ENCODE measurements at places on chromosomes 2 and 18.

- DNase-seq, result no peak
Measured at GRCh38 chr2:221050020-221050795, 521.9 kb downstream of the EPHA4 start.

- no peak for DNase-seq
Measured at GRCh38 chr2:61016392-61017002, 1.0 kb upstream of the PEX13 start.

- no peak for DNase-seq
Measured at GRCh38 chr2:118055512-118056164, 32.6 kb upstream of the INSIG2 start.

GRCh38 chr2:174664084-174664759 is 66.6 kb upstream of the WIPF1 start:
- no peak for DNase-seq

GRCh38 chr2:205483095-205483494 is 199.2 kb upstream of the NRP2 start:
- no peak for DNase-seq

DNA sequence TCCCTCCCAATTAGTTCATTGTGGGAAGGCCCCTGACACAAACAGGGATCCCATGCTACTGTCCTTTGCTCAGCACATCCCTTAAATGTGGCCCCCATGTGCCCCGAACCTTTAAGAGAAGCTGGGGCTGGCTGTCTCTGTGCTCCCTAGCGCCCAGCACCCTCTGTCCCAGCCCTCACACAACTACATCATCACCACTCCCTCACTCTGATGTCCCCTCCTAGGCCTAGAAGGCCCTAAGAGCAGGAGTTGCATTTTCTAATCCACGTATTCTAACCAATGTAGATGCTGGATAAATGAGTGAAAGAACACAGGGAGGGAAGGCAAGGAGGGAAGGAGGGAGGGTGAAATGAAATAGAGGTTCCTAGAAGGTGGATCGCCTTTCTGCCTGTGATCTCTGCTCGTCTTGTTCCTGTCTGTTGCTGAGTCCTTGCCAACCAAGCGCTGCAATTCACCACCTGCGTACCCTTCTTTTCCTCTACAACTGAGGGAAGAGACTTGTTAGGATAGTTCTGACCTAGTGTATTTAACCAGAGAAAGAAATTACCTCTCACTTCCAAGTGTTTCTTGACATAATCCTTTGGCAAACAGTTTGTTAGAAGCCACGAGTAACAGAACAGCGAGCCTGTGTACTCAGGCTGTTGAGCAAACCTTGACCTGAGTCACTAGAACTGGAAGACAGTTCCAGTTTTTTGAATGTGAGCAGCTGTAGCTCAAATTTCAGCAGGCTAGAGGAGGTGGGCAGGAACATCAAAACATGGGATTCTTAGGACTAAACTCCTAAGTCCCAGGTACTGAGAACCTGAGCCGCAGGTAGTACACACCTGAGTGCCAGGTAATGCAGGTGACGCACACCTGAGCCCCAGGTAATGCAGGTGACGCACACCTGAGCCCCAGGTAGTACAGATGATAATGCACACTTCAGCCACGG is 181.5 kb upstream of the ID2 start:
- DNase-seq, result no peak

DNA sequence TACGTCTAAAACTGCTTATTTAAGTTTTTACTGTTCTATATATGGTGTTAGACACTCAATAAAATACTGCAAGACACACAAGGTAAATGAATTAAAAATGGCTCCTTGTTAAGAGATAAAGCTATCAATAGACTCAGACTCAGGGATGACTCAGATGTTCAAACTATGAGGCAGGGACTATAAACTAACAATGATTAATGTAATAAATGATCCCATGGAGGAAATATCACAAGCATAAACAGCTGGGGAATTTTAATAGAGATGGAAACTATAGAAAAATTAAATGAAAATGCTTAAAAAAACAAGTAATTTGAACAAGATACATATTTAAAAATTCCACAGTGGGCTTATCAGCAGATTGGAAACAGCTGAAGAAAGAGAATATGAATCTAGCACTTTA is 650.8 kb downstream of the DCDC2C start:
- DNase-seq, result no peak

GRCh38 chr2:68992933-68993332 is 18.5 kb downstream of the GKN1 start:
- no peak for DNase-seq

DNA sequence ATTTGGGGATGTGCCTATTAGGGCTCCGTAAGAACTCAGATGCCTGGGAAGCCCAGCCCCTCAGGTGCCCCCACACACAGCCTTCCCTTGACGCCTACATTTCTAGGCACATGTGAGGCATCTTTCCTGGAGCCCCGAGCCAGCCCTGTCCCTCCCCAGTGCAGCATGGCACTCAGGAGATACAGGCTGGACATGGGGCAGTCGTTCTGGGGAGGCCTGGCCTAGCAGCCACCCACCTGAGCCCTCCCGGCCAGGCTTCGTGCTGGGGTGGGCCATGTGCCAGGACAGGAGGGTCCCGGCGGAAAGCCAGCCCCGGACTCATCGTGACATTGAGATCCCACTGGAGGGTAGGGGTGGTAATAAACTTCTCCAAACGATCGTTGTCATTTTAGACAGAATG is 15.2 kb downstream of the BOK start:
- DNase-seq, result no peak

DNA sequence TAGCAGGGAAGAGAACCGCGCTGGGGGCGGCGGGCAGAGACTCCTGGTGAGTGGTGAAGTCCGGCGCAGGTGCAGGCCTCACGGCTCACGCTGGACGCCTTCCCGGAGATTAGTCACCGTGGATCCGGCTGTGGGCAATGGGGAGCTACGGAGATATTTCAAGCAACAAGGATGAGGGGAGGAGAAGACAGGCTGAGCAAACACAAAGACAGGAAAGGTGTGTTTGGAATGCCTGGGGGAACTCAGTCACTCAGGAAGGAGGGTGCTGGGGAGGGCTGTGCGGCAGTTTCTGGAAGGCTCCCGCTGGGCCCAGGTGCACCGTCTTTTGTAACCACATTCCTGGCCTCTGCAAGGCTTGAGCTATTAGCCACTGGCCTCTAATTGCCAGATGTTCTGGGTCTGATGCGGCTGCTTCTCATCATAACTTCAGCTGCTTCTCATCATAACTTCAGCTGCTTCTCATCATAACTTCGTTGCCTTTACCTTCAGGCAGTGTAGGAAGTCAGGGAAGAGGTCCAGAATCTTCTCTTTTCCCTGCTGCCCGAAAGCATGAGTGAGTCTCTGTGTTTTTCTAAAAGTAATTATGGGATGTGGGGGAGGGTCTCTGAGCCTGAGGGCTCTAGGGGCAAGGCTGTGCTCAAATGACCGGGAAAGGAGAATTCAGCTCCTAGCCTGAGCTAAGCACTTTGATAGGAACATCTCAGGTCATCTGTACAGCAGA is 118.9 kb downstream of the PXDN start:
- DNase-seq, result no peak

- DNase-seq, result no peak
Measured at GRCh38 chr18:9721893-9722550, 13.9 kb downstream of the RAB31 start.

GRCh38 chr18:28412521-28412920 is 235.6 kb upstream of the CDH2 start:
- DNase-seq, result no peak

- no peak for DNase-seq
Measured at GRCh38 chr2:29751390-29751789, 170.0 kb downstream of the ALK start.

GRCh38 chr18:9366126-9366714 is 31.6 kb downstream of the TWSG1 start:
- no peak for DNase-seq

GRCh38 chr2:146623771-146624170 is 1221.1 kb upstream of the ACVR2A start:
- DNase-seq, result no peak

DNA sequence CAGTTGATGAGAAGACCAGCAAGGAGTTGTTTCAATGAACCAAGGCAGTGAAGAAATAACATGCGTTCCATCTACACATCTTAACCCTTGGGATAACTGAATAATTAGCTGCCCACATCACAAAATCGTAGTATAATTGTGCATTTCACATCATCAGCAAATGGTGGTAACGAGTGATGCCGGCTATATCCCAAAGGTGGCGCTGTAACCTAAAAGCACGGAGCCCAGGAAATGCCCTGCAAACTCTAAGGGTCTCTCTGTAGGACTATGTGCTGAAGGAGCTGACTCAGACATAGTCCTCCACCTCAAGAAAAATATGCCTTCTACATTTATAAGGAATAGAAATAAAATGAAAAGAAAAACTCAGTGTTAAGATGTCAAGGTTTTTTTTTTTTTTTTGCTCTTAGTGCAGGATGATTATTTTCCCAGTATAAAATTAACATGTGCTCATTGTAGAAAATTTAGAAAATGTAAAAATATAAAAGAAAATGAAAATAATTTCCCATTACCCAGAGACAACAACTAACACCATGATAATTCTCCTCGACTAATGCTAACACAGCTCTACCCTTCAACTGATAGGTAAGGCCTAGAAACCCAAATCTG is 23.1 kb upstream of the DSG3 start:
- DNase-seq, result no peak

GRCh38 chr18:11269257-11269656 is 119.9 kb upstream of the PIEZO2 start:
- no peak for DNase-seq

DNA sequence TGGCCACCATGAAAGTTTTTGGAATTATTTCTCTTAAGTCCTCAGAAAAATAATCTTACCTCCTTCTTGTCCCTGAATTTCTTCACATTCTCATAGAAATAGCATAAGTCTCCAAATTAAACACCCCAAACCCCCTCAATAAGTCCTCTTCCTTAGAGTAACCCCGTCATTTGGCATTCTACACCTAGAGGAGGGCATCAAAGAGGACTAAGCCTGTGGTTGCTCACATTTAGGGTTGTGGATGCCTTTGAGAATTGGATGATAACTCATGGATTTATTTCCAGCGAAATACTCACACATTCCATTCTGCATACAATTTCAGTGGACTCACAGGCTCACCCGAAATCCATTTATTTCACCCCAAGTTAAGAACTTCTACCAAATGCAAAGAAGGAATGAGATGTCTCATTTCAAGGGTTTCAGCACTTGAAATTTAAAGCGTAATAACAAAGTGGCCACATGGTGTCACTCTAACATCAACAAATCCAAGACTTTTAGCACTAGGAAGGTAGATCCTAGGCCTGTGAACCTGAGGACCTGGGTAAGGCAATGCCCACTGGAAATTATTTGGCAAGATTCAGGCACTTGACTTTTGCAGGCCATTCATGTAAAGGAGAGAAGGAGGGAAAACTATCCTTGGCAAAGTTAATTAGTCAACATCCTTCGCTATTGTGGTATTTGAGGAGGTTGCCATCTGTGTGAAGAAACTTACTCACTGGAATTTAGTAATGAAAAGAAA is 24.6 kb downstream of the DYTN start:
- DNase-seq, result peak; percentile 56

GRCh38 chr2:203636588-203637470 is 69.6 kb upstream of the CD28 start:
- no peak for DNase-seq

GRCh38 chr18:35406666-35407065 is 29.5 kb upstream of the ZNF396 start:
- no peak for DNase-seq

- DNase-seq, result no peak
Measured at GRCh38 chr2:229048134-229048533, 223.0 kb downstream of the PID1 start.

- no peak for DNase-seq
Measured at GRCh38 chr2:28772351-28772750, 20.7 kb downstream of the PPP1CB start.

GRCh38 chr2:56801214-56801613 is 617.4 kb downstream of the CCDC85A start:
- DNase-seq, result no peak

GRCh38 chr2:171995586-171995985 is 4.2 kb upstream of the METAP1D start:
- DNase-seq, result no peak

- peak; percentile 32 for DNase-seq
Measured at GRCh38 chr18:44895176-44895798, 214.6 kb downstream of the SETBP1 start.

GRCh38 chr2:102000813-102001766 is 9.3 kb downstream of the IL1R2 start:
- DNase-seq, result no peak

GRCh38 chr18:76656925-76657827 is 162.1 kb upstream of the ZNF516 start:
- no peak for DNase-seq

- DNase-seq, result no peak
Measured at GRCh38 chr2:218002845-218003180, at the start of gene TNS1. Gene TNS1, minus strand, starts transcription at chr2:218002995. Its CDS starts 123 bp downstream, at chr2:218002872.

DNA sequence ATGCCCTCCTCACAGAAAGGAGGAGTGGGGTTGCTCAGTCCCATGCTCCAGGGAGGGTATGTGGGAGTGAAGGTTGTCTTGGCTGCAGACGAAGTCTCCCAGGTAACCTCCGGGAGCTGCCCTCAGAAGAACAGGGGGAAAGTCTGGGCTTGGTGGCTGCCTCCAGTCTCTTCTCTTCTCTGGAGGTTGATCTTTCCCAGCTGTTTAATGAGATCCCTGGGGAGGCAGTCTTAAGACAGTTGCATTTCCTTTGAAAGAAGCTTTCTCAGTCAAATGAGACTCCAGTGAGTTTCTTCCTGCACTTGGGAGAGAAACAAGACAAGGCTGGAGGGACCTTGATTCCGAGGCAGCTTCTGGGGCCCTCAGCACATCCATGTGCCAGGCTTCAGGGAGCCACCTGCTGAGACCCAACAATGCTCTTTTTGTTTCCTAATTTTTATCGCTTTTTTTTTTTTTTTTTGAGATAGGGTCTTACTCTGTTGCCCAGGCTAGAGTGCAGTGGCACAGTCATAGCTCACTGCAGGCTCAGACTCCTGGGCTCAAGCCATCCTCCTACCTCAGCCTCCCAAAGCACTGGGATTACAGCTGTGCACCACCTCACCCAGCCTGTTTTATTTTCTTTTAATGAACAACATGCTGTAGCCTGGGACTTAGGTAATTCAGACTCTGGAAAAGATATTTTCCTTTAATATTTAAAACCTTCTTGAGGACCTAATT is 71.7 kb upstream of the TPO start:
- DNase-seq, result no peak

DNA sequence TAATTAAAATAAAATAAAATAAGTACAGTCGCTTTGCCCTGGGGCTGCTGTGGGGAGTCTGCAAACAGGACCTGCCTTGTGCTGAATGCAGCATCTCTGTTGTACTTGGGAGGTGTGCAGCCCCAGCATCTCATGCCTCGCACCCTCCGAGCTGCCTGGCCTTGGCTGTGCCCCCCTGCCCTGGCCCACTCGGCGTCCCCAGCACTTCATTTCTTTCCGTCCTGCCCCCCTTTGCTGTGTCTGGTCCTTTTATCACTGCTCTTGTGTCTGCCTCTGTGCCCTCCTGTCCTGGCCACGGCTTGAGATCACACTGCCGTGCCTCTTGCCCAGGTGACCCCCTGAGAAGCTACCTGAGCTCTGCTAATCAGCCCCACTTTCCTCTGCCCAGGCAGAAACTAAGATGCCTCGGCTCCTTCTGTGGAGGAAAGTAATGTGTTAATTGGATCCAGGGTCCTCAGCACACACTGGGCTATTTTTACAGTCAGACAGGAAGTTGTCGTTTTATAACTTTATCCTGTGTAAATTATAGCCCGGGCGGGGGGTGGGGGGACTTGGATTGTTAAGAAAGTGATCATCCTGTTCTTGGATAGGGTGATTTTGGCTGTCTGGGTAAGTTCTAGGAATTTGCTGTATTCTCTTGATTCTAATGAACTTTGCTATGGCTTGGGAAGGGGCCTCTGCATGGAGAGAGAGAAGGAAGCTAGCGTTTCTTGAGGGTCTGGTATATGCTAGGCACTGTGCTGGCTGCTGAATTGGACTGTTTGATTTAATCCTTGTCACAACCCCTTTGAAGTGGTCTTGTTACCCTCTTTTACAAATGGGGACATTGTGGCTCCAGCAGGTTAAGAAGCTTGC is 69.4 kb downstream of the AGAP1 start:
- no peak for DNase-seq
